Spinal cord (tissue), 10 donors: ENCODE measurements at places on chromosomes 11 and 22. TPM values are rescaled to one million over a fixed set of nuclear protein-coding genes. Genes with fewer than 3 reads are reported as not detected.

PARVG gene
- polyA plus RNA-seq = 5.8 TPM

TRIM49 gene
- not detected for polyA plus RNA-seq

OR51F1 gene
- not detected for polyA plus RNA-seq

HDHD5 gene
- polyA plus RNA-seq = 51.9 TPM

OR51B4 gene
- polyA plus RNA-seq = not detected

INPP5J gene
- 17.2 TPM for polyA plus RNA-seq

SCN2B gene
- polyA plus RNA-seq = 12.6 TPM

ADAMTS15 gene
- 13.5 TPM for polyA plus RNA-seq

KCNK4 gene
- 6.5 TPM for polyA plus RNA-seq

CD6 gene
- 8.4 TPM for polyA plus RNA-seq

NXF1 gene
- polyA plus RNA-seq = 89.7 TPM

METTL15 gene
- polyA plus RNA-seq = 9.8 TPM

APOL4 gene
- polyA plus RNA-seq = 9.2 TPM
